CD4-positive, alpha-beta T cell treated with Interleukin-10 for 1 hour (primary cell): ENCODE measurements at places on chromosomes 12 and 14.

- peak; percentile 59 for DNase-seq
These were observed 151.5 kb upstream of the SLC38A2 start for GRCh38 chr12:46523863-46524770.

DNA sequence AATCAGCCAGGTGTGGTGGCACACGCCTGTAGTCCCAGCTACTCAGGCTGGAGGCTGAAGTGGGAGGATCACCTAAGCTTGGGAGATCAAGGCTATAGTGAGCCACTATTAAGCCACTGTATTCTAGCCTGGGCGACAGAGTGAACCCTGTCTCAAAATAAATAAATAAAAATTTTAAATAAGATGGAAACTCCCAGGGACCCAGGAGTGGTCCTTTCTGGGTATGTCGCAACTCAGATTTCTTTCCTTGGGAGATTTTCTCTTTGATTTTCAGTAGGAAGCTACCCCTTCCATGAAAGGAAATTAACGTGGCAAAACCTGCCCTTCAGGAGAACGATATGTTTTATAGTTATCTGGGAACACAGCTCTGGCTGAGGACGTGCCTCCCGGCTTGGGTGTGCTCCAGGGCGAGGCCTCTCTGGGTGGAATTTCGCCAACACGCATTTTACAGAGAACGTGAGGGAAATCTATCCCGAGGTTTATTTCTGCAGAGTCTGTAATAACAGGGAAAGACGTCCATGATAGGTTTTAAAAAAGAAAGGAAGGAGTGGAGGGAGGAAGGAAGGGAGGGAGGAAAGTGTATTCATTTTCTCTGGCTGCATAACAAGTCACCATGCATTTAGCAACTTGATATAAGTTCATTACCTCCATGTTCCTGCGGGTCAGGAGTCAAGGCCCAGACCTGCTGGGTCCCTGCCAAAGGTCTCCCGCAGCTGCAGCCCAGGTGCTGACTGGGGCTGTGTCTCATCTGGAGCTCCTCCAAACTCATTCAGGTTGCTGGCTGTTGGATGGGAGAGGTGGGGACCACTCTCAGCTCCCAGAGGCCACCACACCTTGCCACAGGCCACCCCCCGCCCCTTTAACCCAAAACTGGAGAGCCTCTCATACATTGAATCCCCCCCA lies 80.6 kb upstream of the GSC start:
- DNase-seq = no peak

- DNase-seq = no peak
These were observed 22.4 kb upstream of the LRRC10 start for GRCh38 chr12:69633061-69633460.

GRCh38 chr14:93067088-93067487 lies 48.6 kb downstream of the ITPK1 start:
- DNase-seq = no peak

GRCh38 chr14:77003960-77004710 lies 24.4 kb downstream of the IRF2BPL start:
- DNase-seq = no peak

DNA sequence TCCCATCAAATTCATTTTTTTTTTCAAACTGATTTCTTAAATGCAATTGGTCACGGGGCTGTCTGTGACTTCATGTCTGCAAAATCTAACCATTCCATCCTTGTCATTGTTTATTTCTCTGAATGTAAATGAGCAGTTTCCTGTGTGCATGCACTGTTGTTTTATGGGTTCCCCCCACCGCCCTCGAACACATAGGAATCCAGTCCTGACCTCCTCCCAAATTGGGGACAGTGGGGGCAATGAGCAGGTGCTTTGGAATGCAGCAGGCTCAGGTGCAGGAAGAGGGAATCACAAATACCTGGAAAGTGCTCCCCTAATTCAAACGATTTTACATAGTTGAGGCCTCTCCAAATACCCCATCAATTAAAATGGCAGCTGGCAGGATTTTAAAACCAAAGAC lies 62.6 kb upstream of the ESRRB start:
- no peak for DNase-seq

DNA sequence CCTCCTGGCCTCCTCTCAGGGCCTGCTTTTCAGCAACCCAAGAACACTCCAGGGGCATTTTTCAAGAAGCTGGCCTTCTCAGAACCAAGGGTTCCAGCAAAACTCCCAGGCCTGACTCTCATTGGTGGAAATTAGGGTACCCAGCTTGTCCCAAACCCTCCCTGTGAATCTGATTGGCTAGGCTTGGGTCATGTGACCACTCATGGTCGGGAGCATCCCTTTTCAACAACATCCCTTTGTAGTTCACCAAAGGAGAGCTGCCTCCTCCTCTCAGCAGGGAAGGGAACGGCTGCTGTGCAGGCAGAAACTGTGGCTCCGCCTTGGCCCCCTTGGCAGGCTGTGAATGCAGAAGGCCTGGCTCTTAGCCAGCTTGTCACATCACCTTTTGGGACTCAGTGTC lies 94.5 kb downstream of the AACS start:
- no peak for DNase-seq

GRCh38 chr12:113000433-113000832 lies 22.1 kb downstream of the OAS2 start:
- DNase-seq = no peak

GRCh38 chr12:51949342-51950030 lies 2.0 kb upstream of the ACVR1B start:
- DNase-seq = no peak

DNA sequence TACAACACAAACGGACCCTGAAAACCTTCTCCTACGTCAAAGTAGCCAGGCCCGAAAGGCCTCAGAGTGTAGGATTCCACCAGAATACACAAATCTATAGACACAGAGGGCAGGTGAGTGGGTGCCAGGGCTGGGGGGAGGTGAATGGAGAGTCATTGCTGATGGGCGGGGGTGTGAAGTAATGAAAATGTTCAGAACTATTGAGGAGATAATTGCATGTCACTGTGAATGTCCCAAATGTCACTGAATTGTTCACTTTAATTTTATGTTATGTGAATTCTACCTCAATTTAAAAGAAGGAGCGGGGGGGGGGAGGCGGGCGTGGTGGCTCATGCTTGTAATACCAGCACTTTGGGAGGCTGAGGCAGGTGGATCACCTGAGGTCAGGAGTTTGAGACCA lies 36.0 kb downstream of the P2RX4 start:
- no peak for DNase-seq

GRCh38 chr12:70584332-70584731 lies 52.9 kb downstream of the PTPRB start:
- no peak for DNase-seq

GRCh38 chr12:46811185-46811584 lies 14.6 kb downstream of the SLC38A4 start:
- no peak for DNase-seq

- DNase-seq = no peak
These were observed 56.7 kb downstream of the PLEKHG3 start for GRCh38 chr14:64760916-64761315.

- no peak for DNase-seq
These were observed 21.2 kb downstream of the BCL7A start for GRCh38 chr12:122042910-122043309.

- DNase-seq = no peak
These were observed 95.4 kb downstream of the CHGA start for GRCh38 chr14:93018366-93018765.

- DNase-seq = no peak
These were observed 2.7 kb upstream of the CCDC63 start for GRCh38 chr12:110844131-110844530.
